ENCODE measurements at places on chromosomes 2 and 18. TPM values are rescaled to one million over a fixed set of nuclear protein-coding genes. Genes with fewer than 3 reads are reported as not detected.

TLX2 gene
- total RNA-seq: not detected

PPP1R7 gene
- 4.2 TPM for total RNA-seq

ITGB6 gene
- total RNA-seq: not detected

ASPRV1 gene
- 4.3 TPM for total RNA-seq

WDSUB1 gene
- not detected for total RNA-seq

DNAJC5G gene
- not detected for total RNA-seq

NT5DC4 gene
- total RNA-seq: not detected

DNA sequence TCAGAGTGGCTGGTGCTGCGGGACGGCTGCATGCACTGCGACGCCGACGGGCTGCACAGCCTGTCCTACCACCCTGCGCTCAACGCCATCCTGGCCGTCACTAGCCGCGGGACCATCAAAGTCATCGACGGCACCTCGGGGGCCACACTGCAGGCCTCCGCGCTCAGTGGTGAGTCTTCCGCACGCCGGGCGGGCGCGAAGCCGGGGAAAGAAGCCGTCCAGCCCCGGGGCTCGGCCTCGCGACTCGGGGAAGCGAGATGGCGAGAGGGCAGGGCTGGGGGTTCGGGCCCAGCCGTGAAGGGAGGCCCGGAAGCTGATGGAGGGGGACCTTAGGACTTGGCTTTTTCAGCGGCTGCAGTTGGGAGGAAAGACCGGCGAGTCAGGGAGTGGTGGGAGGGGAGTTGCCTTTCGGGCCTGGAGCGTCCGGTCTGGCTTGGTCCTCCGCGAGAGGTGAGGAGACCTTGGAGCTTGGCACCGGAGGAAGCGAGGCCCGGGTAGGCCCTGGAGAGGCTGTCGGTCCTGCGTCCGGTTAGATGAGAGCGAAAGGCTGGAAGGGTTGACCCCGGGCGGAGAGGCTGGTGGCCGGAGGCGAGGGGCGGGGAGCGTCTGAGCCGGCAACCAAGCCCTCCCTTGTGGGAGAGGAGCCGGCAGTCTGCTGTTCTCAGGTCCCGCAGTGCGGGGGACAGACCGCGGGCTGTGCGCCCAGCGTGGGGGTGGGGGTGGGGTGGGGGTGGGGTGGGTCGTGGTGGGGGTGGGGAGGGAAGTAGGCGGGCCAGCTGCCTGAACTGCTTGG is 691 bp downstream of the BIRC6 start:
- peak overlapping the region; percentile 90 for H3K27ac ChIP-seq
- H3K36me3 ChIP-seq: no peaks in the 10 kb centered on the region
- H3K4me1 ChIP-seq: peaks cover 30% of the 10 kb centered on the region
- H3K4me3 ChIP-seq: peak overlapping the region; percentile 67

GRCh38 chr2:10381997-10382353 is 66.2 kb downstream of the ODC1 start:
- no peak overlapping the region for H3K4me3 ChIP-seq
- H3K27me3 ChIP-seq: no peaks in the 10 kb centered on the region
- DNase-seq: no peak

Measured in ascending aorta (tissue), 2 donors.